ENCODE measurements at places on chromosomes 12 and 14.

- peak; percentile 49 for DNase-seq
Observed at GRCh38 chr12:92408072-92408900, 262.6 kb upstream of the BTG1 start.

DNA sequence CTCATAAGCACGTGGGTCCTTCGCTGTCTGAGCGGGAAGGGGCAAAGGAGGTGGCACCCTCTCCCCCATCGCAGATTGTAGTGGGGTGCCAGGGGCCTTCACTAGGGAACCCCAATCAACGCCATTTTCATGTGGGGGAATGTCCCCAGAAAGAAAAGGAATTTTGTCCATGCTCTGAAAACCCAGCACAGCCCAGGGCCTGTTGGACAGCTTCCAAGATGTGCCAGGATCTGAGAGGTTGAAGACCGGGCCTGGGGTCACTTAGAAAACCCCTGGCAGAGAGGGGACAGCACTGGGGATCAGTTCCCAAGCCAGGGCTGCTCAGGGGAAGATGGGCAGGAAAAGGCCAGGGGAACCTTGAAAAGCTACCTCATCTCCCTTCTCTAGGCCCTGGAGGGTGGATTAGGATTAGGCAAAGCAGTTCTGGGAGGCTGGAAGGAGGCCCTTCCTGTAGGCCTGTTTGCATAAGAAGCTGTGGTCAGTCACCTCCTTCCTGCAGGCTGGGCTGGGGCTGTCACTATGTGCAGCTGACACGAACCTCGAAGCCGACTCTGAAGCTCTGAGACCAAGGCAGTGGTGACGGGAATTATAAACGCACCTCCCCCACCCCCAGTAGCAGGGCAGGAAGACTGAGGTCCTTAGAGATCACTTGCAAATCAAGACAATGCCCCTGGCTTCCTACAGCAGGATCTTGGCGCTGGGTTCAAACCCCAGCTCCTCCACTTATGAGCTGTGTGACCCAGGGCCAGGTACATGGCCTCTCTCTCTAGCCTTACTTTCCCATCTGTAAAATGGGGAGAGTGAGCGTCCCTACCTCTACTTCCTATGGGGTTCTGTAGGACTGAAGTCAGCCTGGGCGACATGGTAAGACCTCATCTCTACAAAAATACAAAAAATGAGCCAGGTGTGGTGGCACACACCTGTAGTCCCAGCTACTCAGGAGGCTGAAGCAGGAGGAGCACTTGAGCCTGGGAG lies 29.0 kb downstream of the TESC start:
- DNase-seq, result no peak

GRCh38 chr14:62501021-62501750 lies 544.1 kb downstream of the KCNH5 start:
- DNase-seq, result no peak

- DNase-seq, result no peak
Observed at GRCh38 chr14:20563971-20564370, 3.1 kb upstream of the RNASE9 start.

GRCh38 chr14:91737619-91738018 lies 5.7 kb upstream of the CATSPERB start:
- no peak for DNase-seq

DNA sequence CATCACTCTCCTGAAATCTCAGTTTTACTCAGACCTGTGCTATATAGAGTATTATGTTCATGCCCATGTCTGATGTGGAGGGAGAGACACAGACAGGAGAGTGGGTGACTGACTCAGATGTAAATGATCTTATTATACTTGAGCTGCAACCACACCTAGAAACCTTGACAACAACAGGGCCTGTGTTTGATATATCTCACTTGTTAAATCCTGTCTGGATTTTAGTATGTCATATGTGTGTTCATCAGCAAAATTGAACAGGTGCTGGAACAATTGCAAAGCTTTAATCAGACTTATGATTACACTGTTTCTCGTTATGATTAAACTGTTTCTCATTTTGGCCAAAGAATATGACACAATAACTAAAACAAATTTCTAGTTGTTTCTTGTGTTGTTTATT lies 37.7 kb downstream of the DIP2B start:
- DNase-seq, result no peak

GRCh38 chr14:100328495-100329163 lies 5.5 kb downstream of the SLC25A47 start:
- no peak for DNase-seq

- DNase-seq, result no peak
Observed at GRCh38 chr12:58479401-58479800, 440.9 kb downstream of the LRIG3 start.

DNA sequence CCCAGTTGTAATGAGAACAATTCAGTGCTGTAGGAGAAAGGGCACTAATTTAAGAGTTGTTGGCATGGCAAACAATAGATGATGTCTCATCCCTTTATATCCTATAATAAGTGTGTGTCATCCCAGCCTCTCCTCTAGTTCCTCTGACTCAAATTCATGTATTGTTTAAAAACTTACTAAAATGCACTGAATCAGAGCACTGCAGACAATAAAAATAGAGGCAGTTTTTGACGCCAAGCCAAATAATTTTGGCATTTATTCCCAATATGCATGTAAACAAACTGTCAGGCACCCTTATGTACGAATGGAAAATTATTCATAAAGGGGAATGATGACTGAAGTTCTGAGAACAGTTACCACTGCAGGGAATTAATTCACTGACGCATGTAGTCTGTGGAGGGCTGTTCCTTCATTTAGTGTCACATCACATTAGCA lies 57.9 kb upstream of the TMX1 start:
- DNase-seq, result no peak

DNA sequence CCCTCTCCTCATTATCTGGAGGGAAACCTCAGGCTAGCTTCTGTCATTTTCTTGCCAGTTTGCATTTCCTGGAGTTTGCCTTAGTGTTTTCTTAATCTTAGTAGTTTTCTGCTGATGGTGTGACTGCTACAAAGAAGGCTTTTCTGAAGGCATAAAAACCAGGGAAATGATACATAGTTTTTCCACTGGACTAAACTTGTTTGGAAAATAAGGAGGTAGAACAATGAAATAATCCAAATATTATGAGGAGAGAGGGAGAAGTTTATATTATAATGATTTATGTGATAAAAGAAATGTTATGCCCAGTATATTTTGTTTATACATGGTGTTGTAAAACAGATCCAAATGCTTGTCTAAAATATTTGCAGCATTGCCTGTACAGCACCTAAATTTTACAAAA lies 22.2 kb downstream of the DAAM1 start:
- no peak for DNase-seq

DNA sequence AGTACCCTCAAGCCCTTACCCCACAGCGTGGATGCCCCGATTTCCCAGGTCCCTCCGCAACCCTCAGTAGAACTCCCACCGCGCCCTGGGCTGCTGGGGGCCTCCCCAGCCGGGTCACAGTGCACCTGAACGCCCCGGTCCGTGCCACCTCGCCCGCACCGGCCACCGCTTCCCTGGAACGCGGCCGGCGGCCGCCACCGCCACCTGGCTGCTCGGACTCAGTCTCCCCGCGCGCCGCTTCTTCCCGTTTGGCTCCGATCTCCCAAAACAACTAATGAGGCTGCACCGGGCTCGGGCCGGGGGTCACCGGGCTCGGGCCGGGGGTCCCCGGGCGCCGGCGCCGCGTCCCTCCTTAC lies 1.0 kb downstream of the ITPK1 start:
- DNase-seq, result no peak

DNA sequence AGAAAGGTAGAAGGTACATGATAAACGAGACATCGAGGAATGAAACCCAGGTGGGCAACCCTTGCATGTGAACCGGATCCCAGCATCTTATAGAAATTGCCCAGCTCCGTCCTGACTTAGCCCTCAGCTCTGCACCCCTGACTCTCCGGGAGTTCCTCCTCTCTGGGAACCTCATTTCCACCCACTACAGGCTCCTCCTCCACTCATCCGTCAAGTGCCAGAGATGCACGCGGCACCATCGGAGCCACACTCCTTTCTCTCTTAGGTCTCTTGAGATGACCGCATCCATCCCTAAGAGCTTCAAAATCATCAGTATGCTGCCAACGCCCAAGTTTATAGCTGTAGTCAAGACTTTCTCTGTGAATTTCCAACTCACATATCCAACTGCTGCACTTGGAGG lies 84.7 kb downstream of the TTC7B start:
- no peak for DNase-seq

- no peak for DNase-seq
Observed at GRCh38 chr12:67621112-67621511, 27.4 kb upstream of the DYRK2 start.

DNA sequence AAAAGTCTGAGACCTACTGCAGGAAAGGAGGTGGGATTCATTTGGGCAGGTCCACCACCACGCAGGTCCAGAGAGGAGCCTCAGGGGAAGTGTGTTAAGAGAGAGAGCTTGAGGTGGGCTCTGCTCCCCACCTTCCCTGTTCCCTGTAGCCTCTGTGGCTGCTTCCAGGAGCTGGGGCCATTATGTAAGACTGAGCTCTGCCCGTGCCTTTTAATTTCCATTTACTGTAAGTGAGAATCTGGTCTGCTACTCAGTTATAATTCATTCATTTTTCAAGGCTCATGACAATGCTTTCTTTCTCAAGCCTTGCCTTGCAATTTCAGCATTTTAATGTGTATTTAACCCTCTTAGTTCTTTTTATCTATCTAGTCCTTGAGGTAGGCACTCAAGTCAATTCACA lies 8.3 kb downstream of the SLC4A8 start:
- no peak for DNase-seq

DNA sequence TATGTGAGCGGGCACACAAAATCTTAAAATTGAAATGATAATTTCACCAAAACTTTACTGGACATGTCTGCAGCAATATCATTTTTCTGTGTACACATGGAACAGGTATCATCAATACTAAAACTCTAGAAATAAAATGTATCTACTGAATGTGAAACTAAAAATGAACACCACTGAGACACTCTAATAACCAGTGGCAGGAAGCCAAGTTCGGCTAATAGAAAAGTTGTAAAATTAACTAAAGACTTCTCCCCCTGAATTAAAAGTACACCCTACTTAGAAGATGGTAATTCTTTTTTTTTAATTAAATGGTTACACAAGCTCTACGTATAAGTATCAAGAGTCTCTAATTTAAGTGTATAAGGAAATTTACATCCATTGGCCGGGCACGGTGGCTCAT lies 227.2 kb downstream of the MED13L start:
- DNase-seq, result no peak

DNA sequence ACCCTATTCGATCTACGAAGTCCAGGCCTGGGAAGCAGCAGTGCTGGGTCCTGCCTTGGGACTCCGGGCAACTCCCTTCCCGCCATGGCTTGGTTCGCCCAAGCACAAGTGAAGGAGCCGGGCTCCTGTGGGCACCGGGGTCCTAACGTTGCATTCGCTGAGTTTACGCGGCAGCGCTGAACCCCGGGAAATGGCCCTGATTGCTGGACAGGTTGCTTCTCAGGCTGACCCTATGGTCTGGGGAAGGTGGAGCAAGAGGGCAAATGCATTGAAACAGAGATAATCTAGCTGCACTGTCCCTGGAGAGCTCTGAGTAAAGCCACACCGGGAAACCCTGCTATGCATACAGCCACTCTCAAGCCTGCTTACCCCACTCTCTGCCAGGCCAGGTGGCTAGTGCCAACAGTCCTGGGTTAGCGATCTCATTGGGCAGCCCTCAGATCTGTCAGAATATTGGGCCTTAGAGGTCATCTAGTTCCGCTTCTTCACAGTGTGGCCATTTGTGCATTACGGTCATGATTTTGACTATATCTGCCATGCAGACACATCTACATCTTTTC lies 11.3 kb downstream of the SYNE3 start:
- DNase-seq, result no peak

GRCh38 chr12:12441429-12441807 lies 84.5 kb downstream of the BORCS5 start:
- DNase-seq, result no peak

DNA sequence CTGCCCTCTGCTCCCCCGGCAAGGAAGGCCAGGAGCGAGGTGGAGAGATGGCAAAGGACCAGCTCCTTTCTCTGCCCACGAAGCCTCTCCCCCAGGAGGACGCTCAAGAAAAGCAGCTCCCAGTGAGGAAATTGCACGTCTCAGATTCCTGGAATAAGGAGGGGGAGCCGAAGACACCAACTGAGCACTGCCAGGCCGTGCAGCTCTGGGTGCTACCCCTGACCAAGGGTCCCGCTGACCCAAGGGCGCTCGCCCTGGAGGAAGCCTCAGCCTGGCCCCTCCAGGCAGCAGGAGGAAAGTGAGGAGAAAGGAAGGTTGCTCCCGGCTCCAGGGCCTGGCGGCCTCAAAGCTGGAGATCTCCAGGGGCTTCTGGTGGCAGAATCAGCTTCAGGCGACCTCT lies 174.1 kb upstream of the SFSWAP start:
- no peak for DNase-seq

DNA sequence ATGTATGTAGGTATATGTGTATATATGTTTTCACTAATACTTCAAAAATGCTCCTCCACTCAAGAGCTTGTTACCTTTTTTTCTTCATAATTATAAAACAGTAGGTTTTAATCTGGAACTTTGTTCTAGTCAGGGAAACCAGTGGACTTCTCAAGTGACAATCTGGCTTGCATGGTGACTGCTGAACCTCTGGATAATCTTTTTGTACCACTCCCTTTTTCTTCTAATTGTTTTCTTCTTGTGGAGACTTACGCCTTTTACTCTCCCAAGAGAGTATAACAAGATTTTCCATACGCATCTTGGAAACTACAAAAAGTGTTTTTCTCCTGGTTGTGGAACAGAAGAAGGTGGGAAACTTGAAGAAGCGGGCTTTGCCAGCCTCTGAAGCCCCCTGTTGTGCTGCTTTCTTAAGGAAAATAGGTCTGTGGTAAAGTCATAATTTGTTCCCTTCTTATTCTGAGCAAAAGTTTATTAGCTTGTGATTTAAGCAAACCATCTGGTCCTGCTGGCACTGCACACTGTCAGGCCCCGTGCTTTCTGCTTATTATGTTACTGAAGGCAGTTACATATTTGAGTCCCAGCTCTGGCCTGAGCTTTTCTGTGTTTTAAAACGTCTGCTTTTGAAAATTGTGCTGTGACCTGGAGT lies 291.8 kb downstream of the ERC1 start:
- no peak for DNase-seq

Data from HuH-7 (cell line).